ENCODE measurements at places on chromosomes 12 and 14.

DNA sequence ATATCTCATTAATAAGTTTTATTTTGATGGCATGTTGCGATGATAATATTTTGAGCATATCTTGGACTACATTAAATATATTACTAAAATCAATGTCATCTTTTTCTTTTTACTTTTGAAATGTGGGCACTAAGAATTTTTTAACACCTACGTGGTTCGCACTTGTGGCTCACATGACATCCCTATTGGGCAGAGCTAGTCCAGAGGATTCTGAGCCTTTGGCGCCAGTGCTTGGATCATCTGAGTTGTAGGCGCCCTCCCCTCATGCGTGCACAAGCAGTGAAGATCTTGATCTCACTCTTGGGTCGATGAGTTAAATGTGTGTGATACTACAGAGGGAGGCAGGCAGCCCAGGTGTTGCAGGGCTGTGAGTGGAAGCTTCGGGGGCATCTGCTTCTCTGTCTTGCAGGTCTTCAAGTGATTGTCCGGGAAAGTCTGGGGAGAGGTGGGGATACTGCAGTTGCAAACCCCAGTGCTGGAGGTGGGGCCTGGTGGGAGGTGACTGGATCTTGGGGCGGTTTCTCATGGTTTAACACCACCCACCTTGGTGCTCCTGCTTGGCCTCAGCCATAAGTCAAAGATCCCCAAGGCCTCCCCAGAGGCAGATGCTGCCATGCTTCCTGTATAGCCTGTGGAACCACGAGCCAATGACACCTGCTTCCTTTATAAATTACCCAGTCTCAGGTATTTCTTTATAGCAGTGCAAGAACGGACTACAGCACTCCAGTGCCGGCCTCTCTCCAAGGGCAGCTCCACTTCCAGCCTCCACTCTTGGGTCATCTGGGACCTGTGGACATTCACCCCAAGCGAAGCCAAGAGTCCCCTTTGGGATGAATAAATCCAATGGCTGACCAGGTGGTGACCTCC lies 46.1 kb upstream of the PPP2R5C start:
- DNase-seq: no peak

DNA sequence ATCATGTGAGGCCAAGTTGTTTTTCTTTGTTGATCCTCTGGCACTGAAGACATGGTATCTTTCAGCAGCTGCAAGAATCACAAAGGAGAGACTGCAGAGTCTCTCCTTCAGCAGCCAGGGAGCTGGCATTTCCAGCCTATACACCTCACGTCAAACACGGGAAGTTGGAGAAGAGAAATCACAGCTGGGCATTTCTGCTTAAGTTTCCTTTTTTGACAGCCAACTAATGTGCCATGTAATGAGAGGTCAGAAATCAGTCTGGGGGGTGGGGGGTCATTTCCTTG lies 28.3 kb downstream of the PHLDA1 start:
- no peak for DNase-seq

- no peak for DNase-seq
Measured at GRCh38 chr12:2234646-2235350, 182.0 kb downstream of the CACNA1C start.

GRCh38 chr12:62714774-62715721 lies 219.9 kb downstream of the PPM1H start:
- DNase-seq: no peak

GRCh38 chr12:15520083-15520482 lies 197.8 kb downstream of the PTPRO start:
- DNase-seq: no peak

Measured in AG09309 (cell line).